Suppressor macrophage treated with lipopolysaccharide for 1 hour (primary cell): ENCODE measurements at places on chromosomes 5 and 9.

DNA sequence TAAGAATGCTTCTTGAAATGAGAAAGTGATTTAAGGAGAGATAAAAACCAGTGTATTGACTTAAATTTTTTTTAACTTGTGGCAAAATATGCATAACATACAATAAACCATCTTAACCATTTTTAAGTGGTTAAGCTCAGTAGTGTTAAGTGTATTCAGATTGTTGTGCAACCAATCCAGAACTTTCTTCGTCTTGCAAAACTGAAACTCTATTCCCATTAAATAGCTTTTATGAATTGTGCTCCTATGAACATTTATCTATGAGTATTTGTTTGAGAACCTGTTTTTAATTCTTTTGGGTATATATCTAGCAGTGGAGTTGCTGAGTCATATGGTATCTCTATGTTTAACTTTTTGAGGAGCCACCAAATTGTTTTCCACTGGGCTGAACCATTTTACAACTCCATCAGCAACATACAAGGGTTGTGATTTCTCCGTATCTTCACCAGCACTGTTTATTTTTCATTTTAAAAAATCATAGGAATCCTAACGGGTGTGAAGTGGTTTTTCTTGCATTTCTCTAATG is 76.6 kb upstream of the ACTBL2 start:
- DNase-seq: no peak

GRCh38 chr5:172172912-172173563 is 15.0 kb downstream of the STK10 start:
- no peak for DNase-seq

- no peak for DNase-seq
Measured at GRCh38 chr5:72106817-72107130, 501 bp upstream of the MAP1B start.

DNA sequence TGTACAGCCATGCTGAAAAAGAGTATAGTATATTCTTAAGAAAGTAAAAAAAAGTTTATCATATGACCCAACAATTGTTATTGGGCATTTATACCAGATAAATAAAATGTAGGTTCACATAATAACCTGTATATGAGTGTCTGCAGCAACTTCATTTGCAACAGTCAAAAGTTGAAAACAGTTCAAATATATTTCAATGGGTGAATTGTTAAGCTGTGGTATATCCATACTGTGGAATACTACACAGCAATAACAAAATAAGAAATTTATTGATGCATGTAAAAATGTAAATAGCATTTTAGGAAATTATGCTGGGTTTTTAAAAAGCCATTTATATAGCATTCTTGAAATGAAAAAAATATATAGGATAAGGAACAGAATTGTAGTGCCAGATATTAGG is 1420.1 kb upstream of the ACO1 start:
- no peak for DNase-seq

DNA sequence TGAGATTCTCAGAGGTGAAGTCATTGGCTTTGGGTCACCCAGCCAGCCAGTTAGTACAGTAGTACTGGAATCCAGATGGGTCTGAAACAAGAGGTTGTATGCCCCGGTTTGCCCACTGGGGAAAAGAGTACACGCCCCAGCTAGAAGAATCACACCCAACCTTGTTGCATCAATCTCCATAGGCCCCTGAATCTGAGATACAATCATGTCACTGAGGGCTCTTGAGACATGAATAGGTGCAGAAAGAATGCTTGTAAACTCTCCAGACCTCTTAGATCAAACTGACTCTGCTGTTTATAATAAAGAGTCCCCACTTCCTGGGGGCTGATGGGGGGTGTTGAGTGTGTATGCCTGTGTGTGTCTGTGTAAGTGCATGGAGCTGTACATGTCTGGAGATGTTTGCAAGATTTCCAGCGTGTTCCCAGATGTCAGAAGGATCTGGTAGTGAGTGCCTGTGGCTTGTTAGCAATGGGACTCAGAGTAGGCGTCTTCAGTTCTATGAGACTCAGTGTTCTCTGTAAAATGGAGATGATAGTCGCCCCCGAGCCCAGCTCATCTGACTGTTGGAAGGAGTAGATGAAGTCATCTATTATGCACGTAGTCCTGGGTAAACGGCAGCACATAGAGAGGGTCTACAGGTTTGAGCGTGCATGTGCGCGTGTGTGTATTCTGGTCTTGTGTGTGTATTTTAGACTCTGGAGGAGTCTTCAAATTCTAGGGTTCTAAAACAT is 48.2 kb downstream of the COL27A1 start:
- no peak for DNase-seq

DNA sequence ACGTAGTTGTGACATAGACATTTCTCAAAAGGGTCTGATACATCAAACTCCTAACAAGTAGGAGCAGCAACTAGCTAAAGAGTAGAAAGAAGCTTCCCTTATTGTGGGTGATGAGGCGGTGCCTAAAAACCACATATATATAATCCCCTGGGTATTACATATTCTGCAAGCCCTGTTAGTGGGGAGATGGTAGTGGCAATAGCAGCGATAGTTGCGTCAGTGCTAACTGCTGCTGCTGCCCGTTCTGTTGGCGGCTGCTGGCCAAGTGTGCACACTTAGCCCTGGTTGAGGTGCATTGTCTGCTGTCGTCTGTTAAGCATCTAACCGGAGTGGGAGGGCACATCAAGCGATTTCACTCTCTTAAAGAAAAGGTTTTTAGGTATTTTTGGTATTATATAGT is 35.8 kb downstream of the VLDLR start:
- peak; percentile 35 for DNase-seq

DNA sequence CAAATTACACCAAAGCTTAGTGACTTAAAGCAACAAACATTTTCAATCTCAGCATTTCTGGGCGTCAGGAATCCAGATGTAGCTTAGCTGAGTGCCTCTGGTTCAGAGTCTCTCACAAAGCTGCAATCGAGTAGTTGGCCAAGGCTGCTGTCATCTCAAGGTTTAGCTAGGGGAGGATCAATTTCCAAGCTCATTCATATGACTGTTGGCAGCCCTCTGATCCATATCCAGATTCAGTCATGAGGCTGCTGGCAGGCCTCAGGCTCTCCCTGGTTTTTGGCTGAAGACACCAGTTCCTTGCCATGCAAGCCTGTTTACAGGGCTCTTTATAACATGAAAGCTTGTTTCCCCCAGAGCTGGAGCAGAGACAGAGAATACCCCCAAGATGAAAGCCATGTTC is 419.5 kb upstream of the TLE4 start:
- DNase-seq: no peak

- no peak for DNase-seq
Measured at GRCh38 chr5:1199649-1200494, 1.5 kb upstream of the SLC6A19 start.

GRCh38 chr9:23823986-23824829 is 1.8 kb downstream of the ELAVL2 start:
- DNase-seq: no peak

GRCh38 chr5:121251954-121252353 is 599.7 kb upstream of the FTMT start:
- no peak for DNase-seq

GRCh38 chr9:124251605-124252378 is 6.0 kb upstream of the NEK6 start:
- no peak for DNase-seq

DNA sequence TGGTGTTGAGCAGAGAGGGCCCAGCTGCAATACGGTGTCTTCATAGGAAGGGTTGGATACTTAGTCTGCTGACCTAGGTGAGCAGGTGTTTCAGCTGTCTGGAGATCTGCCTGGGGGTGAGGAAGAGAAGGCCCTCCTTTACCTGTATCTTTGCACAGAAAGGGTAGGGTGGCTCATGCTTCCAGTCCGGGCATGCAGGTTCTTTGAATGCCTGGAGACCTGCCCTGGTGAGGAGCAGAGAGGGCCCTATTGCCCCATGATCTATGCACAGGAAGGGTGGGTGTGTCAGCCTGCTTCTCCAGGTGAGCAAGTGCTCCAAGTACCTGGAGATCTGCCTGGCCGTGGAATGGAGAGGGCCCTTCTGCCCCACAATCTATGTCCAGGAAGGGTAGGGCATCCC is 63.0 kb downstream of the FER start:
- DNase-seq: no peak

DNA sequence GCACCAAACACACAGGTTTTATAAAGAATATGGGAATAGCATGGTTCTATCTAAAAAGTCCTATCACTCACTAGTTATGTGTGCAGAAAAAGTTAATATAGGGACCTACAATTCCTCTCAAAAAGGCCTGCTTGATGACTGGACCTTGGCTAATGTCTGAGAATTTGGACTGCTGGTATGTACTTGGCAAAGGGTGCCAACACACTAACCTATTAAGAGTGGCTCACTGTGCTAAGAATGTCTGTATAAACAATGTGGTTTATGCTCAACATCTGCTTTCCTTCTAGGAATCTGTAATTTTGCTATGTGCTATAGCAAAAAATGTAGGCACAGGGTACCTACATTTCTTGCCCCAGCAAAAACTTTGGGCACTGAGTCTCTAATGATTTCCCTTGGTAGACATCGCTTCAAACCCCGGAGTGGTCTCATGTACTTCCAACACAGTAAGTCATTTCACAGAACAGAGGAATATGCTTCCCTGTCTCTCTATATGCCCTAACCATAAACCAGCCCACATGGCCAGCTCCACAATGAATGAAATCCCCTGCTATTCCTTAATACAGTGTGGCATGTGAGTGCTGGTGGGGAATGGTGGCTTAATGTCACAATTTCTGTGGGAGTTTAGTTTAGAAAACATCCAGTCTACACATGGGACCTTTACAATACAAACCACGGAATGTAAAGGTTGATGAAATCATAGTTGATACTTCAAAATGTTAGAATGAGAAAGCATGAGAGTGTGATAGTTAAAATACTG is 101.7 kb downstream of the UBAP2 start:
- DNase-seq: no peak

- no peak for DNase-seq
Measured at GRCh38 chr5:178831049-178831448, 28.7 kb upstream of the ZNF354B start.

DNA sequence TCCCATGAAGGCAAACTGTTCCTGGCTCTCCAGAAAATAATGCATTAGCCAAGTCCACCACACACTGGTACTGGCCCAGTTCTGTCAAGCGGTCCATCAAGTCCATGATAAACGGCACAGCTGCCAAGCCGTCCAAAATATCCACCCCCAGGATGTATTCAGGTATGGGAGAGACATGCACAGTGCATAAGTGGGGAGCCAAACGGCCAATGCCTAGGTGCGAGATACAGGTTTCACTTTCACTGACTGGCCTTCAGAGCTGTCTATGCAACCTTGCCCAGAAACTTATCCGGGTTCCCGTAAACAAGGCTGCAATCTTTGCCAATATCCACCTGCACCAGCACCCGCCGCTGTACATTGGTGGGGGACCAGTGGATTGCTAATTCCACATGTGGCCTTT is 795.8 kb downstream of the EFNA5 start:
- no peak for DNase-seq

DNA sequence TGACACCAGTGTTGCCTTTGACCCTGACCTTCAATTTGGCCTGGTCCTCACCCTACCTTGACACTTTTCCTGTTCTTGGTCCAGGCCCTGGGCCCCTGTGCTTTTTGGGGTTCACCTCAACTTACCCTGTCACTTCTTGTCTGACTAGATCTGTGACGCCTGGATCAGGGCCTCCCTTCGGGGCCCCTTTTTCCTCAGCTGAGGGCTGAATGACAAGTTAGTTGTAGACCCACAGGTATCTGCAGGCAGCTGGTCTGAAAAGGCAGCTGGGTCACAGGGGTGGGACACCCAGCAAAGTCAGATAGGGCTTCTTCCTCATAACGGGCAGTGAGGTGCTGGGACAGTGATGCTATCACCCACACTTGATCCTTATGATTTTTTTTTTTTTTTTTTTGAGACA is 10.0 kb upstream of the MYORG start:
- DNase-seq: no peak

GRCh38 chr5:132266031-132266835 is 8.7 kb downstream of the PDLIM4 start:
- no peak for DNase-seq

DNA sequence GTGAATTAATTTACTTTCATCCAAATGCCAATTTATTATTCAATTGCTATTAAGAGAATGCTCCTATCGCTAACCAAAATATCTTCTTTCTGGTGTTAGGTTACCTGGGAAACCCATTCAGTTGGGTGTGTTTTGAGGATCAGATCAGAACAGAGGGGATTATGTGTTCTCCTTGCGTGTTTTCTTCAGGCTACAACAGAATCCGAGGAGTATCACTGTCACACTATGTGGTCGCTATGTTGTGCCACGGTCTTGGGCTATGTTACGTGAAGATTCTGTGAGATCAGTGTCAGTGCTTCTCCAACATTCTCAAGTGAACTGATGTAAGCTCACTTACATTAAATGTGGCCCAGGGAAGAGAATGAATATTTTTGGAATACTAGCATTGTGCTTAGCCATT is 39.0 kb downstream of the ADCY2 start:
- DNase-seq: no peak
